ENCODE measurements at places on chromosomes 5 and 9. TPM values are rescaled to one million over a fixed set of nuclear protein-coding genes. Genes with fewer than 3 reads are reported as not detected.

Gene WDR38
- 23.1 TPM for total RNA-seq

Gene NKD2
- 20.8 TPM for total RNA-seq

Gene CCL21
- 92.0 TPM for total RNA-seq

Gene OR1J2
- 0.61 TPM for total RNA-seq

Gene PCDHGB5
- total RNA-seq, result 9.7 TPM

DNA sequence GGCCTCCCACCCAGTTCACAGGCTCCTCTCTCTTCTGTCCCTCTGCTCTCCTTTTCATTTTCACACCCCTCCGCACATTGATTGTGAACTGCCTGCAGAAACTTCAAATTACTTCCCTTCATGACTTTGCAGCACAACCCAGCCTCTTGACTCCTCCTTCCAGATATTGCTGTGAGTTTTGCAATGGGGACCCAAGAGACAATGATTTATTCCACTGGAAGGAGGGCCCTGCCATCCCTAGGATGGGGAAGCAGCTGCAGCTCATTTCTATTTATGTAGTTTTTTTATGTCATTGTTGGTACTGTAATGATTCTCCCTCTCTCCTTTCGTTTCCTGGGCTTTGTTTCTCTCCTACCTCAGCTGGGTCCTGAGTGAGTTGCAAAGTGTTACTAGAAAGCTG is 364.9 kb downstream of the ICE1 start:
- no peaks in the 10 kb centered on the region for H3K4me1 ChIP-seq
- H3K27ac ChIP-seq, result no peak overlapping the region
- H3K4me3 ChIP-seq, result no peak overlapping the region
- no peaks in the 10 kb centered on the region for H3K36me3 ChIP-seq
- no peak for DNase-seq

GRCh38 chr9:75669721-75670120 is 220.8 kb upstream of the PCSK5 start:
- no peak for DNase-seq
- no peaks in the 10 kb centered on the region for H3K36me3 ChIP-seq
- no peaks in the 10 kb centered on the region for H3K27me3 ChIP-seq
- H3K27ac ChIP-seq, result no peak overlapping the region
- no peak overlapping the region for H3K4me3 ChIP-seq

GRCh38 chr5:133757396-133757945 is 145.1 kb upstream of the FSTL4 start:
- H3K4me1 ChIP-seq, result no peaks in the 10 kb centered on the region
- no peak overlapping the region for H3K27ac ChIP-seq
- no peaks in the 10 kb centered on the region for H3K27me3 ChIP-seq
- H3K4me3 ChIP-seq, result no peak overlapping the region
- H3K36me3 ChIP-seq, result no peaks in the 10 kb centered on the region

DNA sequence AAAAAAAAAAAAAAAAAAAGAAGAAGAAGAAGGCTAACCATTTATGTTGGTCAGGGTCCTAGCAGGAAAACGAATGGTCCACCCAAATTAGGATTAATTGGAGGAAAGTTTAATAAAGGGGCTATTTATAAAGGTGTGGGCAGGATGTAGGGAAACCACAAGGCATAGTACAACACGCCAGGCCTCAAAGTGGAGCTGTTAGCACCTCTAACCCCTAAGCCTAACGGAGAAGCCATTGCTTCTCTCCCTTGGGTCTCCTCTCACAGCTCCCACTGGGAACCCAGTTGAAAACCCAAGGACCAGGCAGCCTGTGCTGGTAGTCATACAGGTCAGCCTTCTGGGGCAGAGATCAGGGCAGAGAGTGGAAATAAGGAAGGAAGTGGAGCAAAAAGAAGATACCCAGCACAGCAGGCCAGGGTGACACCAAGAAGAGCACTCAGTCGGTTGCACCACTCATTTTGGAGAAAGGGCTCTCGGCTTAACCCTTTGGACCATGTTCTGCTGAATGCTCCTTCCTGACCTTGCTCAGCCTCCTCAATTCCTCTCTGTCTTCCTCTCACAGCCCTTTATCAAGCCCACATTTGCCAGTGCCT is 8.8 kb upstream of the GLIPR2 start:
- H3K36me3 ChIP-seq, result no peaks in the 10 kb centered on the region
- H3K27me3 ChIP-seq, result no peaks in the 10 kb centered on the region
- peak overlapping the region; percentile 63 for H3K27ac ChIP-seq
- no peak overlapping the region for H3K4me3 ChIP-seq

GRCh38 chr5:83864652-83865051 is 144.0 kb upstream of the HAPLN1 start:
- no peak overlapping the region for H3K4me3 ChIP-seq
- no peaks in the 10 kb centered on the region for H3K36me3 ChIP-seq
- H3K4me1 ChIP-seq, result no peaks in the 10 kb centered on the region
- H3K27me3 ChIP-seq, result no peaks in the 10 kb centered on the region
- DNase-seq, result no peak

- no peaks in the 10 kb centered on the region for H3K27me3 ChIP-seq
- DNase-seq, result no peak
- H3K4me3 ChIP-seq, result no peak overlapping the region
- H3K36me3 ChIP-seq, result no peaks in the 10 kb centered on the region
Observed at GRCh38 chr5:74357827-74358226, 282.7 kb downstream of the ENC1 start.

GRCh38 chr5:9516591-9516990 is 29.3 kb downstream of the SEMA5A start:
- no peak overlapping the region for H3K4me3 ChIP-seq
- H3K4me1 ChIP-seq, result no peaks in the 10 kb centered on the region
- no peak for DNase-seq
- H3K27me3 ChIP-seq, result no peaks in the 10 kb centered on the region
- no peaks in the 10 kb centered on the region for H3K36me3 ChIP-seq

GRCh38 chr5:90558344-90559192 is at the start of gene ADGRV1:
Gene ADGRV1 (plus strand): TSS chr5:90558797. CDS start chr5:90558896, 99 bp downstream.
- H3K36me3 ChIP-seq, result no peaks in the 10 kb centered on the region
- no peak within 1 kb of the TSS for H3K27ac ChIP-seq
- H3K4me1 ChIP-seq, result peaks cover 15% of the 10 kb centered on the region
- peaks cover 8% of the 10 kb centered on the region for H3K27me3 ChIP-seq

- H3K27ac ChIP-seq, result no peak overlapping the region
- no peaks in the 10 kb centered on the region for H3K36me3 ChIP-seq
- no peak for DNase-seq
- no peak overlapping the region for H3K4me3 ChIP-seq
Observed at GRCh38 chr5:66903709-66904108, 292.9 kb downstream of the CD180 start.

All from upper lobe of left lung (tissue), 6 donors.